ENCODE measurements at places on chromosomes 5 and 9.

DNA sequence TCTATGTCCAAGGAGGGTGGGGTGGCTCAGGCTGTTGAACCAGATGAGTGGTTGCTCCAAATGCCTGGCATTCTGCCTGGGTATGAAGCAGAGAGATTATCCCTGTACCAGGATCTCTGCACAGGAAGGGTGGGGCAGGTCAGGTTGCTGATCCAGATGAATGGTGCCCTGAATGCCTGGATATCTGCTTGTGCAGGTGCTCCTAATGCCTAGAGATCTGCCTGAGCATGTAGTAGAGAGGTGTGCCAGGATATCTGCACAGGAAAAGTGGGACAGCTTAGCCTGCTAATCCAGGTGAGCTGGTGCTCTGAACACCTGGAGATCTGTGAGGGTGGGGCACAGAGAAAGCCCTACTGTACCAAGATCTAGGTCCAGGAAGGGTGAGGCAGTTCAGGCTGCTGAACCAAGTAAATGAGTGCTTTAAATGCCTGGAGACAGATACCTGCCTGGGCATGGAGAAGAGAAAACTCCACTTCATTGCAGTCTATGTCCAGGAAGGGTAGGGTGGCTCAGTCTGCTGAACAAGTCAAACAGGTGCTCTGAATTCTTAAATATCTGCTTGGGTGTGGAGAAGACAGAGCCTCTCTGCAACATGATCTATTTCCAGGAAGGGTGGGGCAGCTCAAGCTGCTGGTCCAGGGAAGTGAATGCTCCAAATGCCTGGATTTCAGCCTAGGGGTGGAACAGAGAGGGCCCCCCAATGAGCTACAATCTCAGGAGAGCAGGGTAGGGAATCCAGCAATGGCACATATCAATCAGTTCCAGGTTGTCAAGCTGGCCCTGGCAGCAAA is 189.4 kb upstream of the DMRTA1 start:
- no peak for DNase-seq

GRCh38 chr5:1246711-1247431 is 21.7 kb downstream of the SLC6A18 start:
- DNase-seq, result no peak

GRCh38 chr5:143642791-143643190 is 169.2 kb upstream of the HMHB1 start:
- no peak for DNase-seq

GRCh38 chr5:36998578-36998977 is 122.0 kb downstream of the NIPBL start:
- DNase-seq, result no peak

DNA sequence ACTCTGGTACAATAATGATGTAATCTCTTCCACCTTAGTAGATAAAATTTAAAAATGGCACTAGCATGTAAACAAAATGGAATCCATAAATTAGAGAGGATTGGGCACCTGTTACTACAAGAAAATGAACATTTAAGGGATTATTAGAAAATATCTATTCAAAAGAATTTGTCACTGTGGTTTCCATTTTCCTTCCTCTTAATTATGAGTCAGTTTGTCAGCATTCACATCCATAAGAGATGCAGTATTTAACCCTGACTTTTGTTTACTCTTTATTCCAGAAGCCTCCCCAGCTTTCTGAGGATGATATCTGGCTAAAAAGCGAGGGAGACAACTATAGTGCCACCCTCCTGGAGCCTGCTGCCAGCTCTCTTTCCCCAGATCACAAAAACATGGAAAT is 72.1 kb downstream of the C9orf152 start:
- DNase-seq, result no peak

DNA sequence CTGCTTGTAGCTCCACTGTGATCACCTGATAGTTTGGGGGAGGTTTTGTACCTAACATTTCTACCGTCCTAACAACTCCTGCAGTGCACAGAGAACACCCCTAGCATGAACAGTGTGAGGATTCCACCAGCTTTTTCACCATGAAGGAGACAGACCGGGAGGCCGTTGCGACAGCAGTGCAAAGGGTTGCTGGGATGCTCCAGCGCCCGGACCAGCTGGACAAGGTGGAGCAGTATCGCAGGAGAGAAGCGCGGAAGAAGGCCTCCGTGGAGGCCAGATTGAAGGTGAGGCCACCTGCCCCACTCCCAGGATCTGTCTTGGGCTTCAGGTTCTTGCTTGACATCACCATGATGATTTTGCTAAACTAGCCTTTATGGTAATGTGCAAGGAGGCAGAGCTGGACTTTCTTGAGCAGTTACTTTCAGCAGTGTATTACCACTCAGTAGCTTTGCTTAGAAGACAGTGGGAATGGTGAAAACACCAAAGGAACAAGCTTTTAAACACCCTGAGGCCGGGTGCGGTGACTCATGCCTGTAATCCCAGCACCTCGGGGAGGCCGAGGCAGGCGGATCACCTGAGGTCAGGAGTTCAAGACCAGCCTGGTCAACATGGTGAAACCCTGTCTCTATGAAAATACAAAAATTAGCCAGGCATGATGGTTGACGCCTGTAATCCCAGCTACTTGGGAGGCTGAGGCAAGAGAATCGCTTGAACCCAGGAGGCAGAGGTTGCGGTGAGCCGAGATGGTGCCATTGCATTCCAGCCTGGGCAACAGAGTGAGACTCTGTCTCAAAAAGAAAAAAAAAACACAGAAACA is 3.3 kb downstream of the EXOC3 start:
- no peak for DNase-seq

- DNase-seq, result no peak
Measured at GRCh38 chr5:10521466-10522223, 42.2 kb upstream of the ANKRD33B start.

GRCh38 chr9:131449276-131449675 is 53.4 kb upstream of the POMT1 start:
- no peak for DNase-seq

DNA sequence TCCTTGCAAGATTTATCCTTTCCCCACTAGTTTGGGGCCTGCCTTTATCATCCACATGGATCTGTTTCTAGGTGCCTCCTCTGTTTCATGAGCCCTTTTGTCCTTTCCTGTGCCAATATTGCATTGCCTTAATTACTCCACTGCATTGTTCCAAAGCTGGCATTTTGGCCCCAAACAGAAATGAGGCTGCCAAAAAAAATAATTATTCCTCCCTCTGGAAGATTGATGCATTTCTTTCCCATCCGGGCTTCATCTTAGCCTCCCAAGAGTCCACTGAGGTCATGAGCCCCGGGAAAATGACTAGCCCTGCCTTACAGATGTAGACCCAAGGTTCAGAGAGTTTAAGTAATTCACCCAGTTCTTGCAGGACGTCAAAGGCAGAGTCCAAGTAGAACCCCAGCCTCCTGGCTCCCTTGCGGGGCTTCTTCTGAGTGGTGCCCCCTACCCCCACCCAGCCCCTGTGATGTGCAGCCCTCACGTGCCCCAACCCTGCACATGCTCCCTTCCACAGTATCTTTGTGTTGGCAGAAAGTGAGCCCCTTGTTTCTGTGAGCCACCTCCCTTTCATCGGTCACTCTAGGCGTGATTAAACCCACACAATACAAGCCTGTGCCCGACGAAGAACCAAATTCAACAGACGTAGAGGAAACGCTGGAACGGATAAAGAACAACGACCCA is 62.1 kb downstream of the TMOD1 start:
- DNase-seq, result no peak

DNA sequence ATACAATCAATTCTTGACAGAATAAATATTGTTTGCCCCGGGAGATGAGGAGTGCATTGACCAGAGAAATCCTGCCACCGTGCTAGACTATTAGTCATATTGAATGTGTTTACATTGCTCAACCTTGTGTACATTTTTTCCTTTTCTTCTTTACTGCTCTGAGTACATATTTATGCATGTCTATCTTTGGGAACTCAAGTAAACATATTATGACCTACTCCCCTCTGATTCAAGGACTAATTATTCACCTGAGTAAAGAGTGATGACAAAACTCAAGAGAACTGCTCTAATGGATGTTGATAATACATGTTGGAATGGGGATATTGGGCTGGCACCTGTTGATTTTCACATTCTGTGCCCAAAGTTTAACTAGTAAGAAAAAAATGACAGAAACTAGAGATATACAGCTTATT is 3.9 kb upstream of the SPINK1 start:
- no peak for DNase-seq

- DNase-seq, result no peak
Measured at GRCh38 chr5:147188200-147189108, 46.4 kb upstream of the STK32A start.

GRCh38 chr5:129367883-129368282 is 92.2 kb upstream of the ADAMTS19 start:
- no peak for DNase-seq

GRCh38 chr5:133400831-133401351 is 211.4 kb downstream of the FSTL4 start:
- no peak for DNase-seq

- no peak for DNase-seq
Measured at GRCh38 chr5:165258197-165258771, 1752.9 kb downstream of the MAT2B start.

DNA sequence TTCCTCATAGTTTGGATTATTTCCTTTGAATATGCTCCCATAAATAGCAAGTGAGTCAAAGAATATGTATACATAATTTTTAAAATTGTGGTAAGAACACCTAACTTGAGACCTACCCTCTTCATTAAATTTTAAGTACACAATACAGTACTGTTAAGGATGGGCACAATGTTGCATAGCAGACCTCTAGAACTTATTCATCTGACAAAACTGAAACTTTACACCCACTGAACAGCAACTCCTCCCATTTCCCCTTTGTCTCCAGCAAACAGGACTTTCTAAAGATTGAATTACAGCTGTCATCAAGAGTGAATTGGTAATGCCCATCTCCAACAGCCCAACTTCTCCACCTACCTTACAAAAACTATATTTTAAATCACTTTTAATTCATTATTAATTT is 388.9 kb downstream of the HTR1A start:
- DNase-seq, result no peak

GRCh38 chr5:53059281-53059680 is 50.3 kb downstream of the MOCS2 start:
- DNase-seq, result no peak
